AML-193 (cell line): ENCODE measurements at places on chromosomes 7 and 10.
A peak's percentile ranks its signal among the peaks of the same experiment; 100 is the strongest.

GRCh38 chr10:84825330-84825729, 496.9 kb downstream of the CCSER2 start:
- DNase-seq, result no peak

DNA sequence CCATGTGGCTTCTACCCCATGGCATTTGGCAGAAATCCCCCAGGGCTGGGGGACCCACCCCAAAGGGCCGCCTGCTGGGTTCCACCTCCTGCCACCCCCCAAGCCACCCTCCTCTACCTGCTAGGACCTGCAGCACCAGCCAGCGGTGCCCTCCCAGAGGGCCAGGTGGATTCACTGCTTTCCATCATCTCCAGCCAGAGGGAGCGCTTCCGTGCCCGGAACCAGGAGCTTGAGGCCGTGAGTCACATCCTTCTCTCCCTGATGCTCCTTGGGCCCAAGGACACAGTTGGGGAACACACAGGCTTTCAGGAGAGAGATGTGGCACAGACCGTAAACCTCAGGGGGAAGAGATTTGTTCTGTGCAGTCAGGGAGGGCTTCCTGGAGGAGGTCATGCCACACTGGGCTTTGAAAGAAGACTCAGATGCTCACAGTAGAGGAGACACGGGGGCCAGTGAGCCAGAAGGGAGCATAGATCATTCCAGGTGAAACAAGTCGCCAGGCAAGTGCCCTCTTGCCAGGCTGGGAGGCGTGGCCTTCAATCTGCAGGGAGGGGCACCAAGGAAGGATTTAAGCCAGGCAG, 11.5 kb upstream of the SH2B2 start:
- DNase-seq, result no peak

- peak; percentile 90 for DNase-seq
Observed at GRCh38 chr10:88759366-88760101, at the start of gene LIPN. Gene LIPN, plus strand, starts transcription at chr10:88760020. Its CDS starts 1,386 bp downstream, at chr10:88761406.

DNA sequence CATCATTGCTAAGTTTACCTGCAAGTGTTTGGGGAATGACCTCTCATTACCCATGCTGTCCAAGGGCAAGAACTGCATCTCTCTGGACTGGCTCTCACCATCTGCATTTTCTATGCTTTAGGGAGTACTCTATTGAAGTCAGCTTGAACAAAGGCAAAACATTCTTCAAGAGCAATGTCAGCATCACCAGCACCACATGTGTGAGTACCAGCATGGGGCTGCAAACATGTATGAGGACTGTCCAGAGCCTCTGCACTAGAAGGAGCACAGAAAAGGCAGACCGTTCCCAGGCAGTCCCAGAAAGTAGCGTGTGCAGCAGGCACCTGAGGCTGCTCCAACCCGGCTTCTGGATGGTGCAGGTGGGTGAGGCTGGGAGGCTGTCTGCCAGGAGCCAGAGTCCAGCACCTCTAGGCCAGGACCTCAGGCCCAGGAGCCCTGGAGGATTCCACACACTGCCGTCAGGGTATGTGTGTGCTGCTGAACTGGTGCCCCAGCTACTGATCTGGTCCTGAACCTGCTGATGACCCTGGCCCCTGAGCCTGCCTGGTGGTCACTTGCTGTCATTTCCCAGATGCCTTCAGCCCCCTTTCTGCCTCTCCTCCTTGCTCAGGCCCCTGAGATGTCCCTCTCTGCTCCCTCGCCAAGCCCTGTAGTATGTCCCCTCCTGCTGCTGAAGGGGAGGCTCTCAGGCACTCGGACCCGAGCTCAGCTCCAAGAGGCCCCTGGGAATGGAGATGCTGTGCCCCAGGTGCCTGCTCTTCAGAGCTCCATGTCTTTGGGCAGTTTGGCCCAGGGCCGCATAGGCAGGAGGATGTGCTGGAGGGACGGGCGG, 20.7 kb downstream of the ANTXRL start:
- no peak for DNase-seq

DNA sequence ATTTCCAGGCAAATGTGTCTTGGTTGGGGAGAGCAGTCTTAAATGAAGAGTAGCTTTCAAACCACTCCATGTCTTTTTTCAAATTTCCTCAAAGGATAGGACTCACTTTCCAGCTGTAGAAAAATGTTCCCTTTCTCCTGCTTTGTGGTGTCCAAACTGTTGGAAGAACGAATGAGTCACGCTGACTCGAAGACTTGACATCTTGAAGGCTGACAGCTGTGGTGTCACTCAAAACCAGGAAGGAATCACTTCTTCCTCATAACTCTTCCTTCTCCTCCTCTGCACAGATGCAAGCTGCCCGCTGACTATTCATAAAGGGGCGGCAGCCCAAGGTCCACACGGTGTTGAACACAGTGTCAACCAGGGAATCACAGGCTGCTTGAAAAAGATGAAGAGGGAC, 19.2 kb downstream of the PLA2G12B start:
- DNase-seq, result no peak

DNA sequence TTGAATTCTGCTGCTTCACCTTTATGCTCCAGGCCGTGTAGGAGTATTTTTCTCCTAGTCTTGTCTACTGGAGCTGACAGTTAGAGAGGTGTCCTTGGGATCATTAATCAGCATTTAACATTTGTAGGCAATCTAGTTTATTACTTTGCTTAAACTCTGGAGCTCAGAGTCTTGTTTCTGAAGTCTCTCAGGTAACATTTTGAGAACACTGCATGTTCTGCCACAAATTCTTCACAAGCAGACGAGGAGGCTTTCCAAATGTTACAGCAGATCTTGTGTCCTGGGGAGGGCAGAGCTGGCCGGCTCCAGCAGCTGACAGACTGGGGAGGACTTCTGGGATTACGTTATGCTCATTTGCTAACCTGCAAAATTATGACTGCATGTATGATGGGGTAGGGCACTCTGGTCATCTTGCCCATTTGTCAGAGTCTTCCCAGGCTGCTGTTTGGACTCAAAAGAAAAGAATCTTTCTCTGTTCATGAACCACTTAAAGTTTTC, 50.5 kb downstream of the GALNT17 start:
- no peak for DNase-seq

GRCh38 chr10:12041766-12042408, 722 bp downstream of the UPF2 start:
- DNase-seq, result no peak

- no peak for DNase-seq
Observed at GRCh38 chr10:129085811-129086210, 381.2 kb upstream of the MGMT start.

- DNase-seq, result no peak
Observed at GRCh38 chr10:20765066-20765465, 132.0 kb downstream of the NEBL start.

GRCh38 chr7:627661-628401, 98.7 kb upstream of the DNAAF5 start:
- DNase-seq, result no peak

DNA sequence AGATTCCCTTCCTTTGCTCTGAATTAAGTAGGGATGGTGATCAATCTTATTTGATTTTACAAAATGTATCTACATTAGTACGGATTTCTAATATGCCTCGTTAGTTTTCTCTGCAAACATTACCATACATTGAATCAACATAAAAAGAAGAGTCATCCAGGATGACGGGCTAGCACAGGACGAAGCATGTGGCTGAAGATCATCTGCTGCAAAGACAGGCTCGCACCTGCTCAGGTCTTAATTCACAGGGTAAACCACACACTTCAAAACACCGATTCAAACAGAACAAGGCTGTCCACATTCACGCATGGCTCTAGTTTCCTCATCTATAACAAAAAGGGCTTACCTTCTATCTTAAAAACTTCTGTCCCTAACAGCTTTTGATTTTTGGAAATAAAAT, 323.0 kb downstream of the PARD3 start:
- no peak for DNase-seq

DNA sequence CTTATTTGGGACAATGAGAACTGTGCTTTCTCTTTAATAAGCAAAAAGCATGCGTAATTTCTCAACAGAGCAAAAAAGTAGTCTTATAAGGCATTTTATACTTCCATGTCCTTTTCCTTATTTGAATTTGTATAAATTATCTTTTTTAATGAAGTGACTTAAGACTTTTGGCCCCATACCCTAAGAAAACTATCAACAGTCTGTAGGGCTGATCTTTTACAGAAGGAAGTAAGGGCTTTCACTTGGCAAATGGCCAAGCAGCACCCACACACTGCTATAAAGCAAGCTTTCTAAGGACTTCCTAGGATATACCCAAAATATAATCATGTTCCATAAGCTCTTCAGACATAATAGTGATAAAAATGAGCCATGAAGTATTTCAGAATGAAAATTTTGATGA, 3.4 kb downstream of the CRPPA start:
- DNase-seq, result no peak

- peak; percentile 80 for DNase-seq
Observed at GRCh38 chr7:105677817-105678573, 96.7 kb upstream of the EFCAB10 start.

GRCh38 chr10:43002596-43002995, 74.3 kb upstream of the RET start:
- DNase-seq, result no peak

GRCh38 chr10:88491314-88491713, 91.8 kb downstream of the RNLS start:
- peak; percentile 25 for DNase-seq

- no peak for DNase-seq
Observed at GRCh38 chr10:8531116-8531515, 476.6 kb downstream of the GATA3 start.

GRCh38 chr7:84844771-84845170, 342.1 kb downstream of the SEMA3D start:
- DNase-seq, result no peak
